ENCODE measurements at places on chromosomes 3 and 15.

- H3K27me3 ChIP-seq, result no peaks in the 10 kb centered on the region
- DNase-seq, result no peak
- H3K36me3 ChIP-seq, result no peaks in the 10 kb centered on the region
- H3K27ac ChIP-seq, result peak overlapping the region; percentile 57
- peaks cover 36% of the 10 kb centered on the region for H3K4me1 ChIP-seq
These were observed 68.2 kb downstream of the RAB7A start for GRCh38 chr3:128794067-128794768.

DNA sequence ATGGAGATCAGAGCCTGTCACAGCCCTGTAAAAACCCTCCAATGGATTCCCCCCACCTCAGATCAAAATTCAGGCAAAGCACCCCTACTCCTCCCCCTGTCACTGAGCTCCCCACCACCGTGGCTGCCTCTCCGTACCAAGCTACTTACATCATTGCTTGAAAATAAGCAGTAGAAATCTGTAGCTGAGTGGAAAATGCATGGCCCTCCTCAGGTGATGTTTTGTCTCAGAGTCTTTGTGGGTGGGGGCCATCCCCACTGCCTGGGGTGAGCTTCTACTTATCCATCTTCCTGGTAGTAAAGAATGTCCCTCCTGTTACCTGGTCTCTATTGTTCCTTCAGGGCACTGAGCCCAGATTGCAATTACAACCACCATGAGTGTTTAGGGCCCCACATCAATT is 34.5 kb downstream of the SLCO2A1 start:
- no peaks in the 10 kb centered on the region for H3K36me3 ChIP-seq
- no peak overlapping the region for H3K27ac ChIP-seq

DNA sequence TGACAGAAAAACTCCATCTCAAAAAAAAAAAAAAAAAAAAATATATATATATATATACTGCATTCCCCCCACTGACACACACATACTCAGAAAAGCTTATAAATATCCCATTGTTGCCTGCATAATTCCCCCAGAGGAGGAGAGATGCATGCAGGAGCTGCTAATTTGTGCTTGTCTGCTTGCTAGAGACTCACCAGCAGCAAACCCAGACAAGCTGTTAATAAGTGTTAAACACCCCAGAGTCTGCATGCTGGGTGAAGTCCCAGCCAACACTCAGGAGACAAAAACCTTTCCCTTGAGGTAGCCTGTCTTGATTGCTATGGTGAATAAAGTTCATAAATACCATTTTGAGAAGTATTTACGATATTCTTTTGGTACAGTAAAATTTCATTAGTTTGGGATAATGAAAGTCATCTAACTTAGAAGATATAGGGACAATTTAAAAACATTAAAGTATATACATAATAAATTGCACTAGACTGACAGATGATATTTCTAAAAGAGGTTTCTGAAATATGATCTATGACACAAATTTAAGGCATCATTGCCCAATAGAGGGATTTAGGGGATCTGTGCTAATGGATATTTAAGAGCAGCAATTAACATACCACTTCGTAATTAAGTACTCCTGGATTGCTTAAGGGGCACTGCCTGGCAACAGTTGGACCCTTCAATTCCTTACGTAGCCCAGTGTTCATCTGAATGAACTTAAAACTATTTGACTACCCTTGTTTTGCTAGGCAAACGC is 400.0 kb upstream of the C2CD4B start:
- no peaks in the 10 kb centered on the region for H3K36me3 ChIP-seq
- no peak overlapping the region for H3K4me3 ChIP-seq
- peaks cover 24% of the 10 kb centered on the region for H3K4me1 ChIP-seq

- no peaks in the 10 kb centered on the region for H3K36me3 ChIP-seq
- H3K27me3 ChIP-seq, result no peaks in the 10 kb centered on the region
- H3K4me1 ChIP-seq, result no peaks in the 10 kb centered on the region
- no peak for DNase-seq
These were observed 231.6 kb downstream of the TJP1 start for GRCh38 chr15:29590701-29591100.
